ENCODE measurements at places on chromosomes 13 and 19.

DNA sequence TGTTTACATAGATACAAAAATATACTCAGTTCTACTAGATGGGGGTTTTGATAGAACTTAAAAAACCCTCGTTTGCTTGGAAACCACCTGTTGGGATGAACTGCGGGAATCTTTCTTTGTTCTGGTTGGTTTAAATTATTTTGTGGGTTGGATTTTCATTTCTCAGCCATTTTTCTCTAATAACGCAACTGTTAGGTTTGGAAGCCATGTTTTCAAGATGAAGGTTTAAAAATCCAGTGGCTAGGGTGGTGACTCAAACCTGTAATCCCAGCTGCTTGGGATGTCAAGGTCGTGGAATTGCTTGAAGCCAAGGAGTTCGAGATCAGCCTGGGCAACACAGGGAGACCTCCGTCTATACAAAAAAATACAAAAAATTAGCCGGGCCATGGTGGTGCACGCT is 1.6 kb downstream of the URI1 start:
- no peak for DNase-seq

DNA sequence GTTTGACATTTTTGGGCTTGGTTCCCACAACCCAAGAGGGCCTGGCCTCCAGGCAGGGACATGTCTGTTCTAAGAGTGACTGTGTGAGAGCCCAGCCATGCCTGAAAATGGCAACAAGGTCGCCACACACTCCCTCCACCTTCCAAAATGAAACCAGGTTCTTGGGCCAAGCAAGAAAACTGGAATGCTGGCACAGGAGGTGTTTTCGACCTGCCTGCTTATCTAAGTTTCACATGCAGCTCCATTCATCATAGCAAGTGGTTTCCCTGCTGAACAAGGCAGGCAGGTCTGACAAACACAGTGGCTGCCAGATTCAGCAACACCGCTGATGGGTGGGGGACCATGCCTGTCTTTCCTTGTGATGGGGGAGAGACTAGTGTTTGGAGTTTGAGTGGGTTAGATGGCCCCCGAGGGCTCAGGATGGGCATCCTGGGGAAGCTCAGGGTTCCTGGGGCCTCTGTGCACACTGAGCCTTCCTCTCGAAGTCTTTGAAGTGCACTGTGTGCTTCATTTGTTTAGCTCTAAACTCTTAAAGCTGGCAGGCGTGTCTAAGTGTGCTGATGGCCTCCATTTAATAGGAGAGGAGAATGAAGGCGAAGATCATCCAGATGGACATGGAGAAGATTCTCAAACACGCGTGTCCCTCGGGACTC is 17.9 kb upstream of the GAS6 start:
- DNase-seq = no peak

GRCh38 chr13:39108783-39109182 is 70.5 kb downstream of the NHLRC3 start:
- DNase-seq = no peak

GRCh38 chr19:54337858-54338230 is 1.1 kb downstream of the LILRA4 start:
- DNase-seq = no peak

- no peak for DNase-seq
These were observed 60.6 kb downstream of the NDFIP2 start for GRCh38 chr13:79541426-79542049.

DNA sequence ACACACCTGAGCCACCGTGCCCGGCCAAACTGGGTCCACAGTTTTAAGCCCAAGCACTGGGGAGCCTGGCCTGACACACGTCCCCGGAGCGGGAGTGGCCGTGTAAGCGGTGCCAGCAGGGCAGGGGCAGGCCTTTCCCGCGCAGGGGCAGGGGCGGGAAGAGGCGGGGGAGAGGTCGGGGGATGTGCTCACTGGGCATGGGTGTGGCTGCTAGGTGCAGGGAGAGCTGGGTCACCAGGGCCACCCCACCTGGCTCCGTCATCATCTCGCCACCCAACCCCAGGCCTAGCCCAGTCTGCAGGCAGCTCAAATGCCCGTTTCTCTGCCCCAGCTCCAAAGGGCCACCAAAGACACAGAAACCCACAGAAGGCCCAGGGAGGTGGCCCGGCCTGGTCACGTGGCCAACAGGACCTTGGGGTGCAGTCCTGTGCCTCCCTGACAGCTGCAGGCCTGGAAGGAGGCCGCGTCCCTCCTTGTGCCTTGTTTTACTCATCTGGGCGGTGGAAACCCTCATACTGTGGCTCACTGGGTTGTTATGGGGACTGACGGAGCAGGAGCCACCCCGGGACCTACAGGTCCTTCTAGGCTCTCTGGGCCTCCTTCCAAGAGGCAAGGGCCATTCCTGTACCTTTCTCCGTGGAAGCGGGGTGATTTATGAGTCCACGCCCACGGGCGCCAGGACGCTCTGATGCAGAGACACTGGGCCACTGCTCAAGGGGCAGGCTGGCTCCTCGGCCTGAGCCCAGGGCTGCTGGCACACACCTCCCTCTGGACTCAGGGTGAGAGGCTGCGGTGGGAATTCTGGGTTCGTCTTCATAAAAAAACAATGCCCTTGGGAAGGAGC is 27.7 kb downstream of the MAP2K2 start:
- DNase-seq = no peak

All from NCI-H1436 treated with DMSO at 0.1 percent for 48 hours (cell line).